ENCODE measurements at places on chromosomes 7 and 10.

DNA sequence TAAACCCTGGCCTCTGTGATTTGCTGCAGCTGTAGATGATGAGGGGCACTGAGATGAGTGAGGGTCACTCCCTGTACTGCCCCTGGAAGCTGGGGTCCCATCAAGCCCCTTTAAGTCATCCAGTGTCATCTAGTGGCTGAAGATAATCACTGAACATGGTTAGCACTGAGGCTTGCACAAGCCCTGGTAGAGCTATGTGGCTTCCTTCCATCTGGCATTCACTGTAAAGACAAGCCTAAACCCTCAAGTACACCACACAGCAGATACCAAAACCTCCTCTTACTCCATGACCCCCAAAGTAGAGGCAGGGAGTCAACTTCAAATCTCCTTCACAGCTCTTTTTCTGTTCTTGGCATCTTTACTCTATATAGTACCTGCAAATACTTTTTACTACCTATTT, 72.7 kb upstream of the MRLN start:
- no peak for DNase-seq

GRCh38 chr7:142181211-142181610, 69.7 kb downstream of the MGAM2 start:
- no peak for DNase-seq

DNA sequence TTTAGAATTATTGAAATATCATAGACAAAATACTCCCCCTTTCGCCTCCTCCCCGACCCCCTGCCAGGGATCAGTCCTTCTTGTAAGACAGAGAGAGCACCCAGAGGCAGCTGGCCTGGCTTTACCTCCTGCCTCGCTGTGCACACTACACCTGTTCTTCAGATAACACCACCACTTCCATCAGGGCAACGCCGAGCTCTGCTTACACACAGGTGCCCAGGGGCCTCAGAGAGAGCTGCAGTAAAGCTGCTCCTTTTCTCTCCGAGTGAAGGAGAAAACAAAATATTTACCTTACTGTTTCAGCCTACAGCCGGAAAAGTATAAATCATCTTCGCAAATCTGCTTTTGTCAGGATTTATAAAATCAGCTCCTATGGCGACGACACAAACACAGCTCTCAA, 80.7 kb downstream of the HIPK2 start:
- DNase-seq: peak; percentile 99

DNA sequence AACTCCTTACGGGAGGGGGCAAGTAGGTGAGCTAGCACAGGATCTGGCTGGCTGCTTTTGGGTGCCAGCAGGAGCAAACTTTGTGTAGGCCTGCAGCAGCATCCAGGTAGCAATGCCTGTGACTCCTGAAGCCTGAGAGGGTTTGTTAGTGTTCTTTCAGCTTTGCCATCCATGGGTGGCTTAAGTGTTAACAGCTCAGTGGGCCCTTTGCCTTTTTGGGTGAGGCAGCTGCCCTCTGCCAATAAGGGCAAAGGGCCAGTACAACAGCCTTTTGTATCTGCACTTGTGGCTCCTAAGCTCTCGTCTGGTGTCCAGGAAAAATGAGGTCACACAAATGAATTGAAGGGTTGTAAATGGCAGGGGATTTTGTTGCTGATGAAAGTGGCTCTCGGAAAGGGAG, 359.0 kb upstream of the CHRM2 start:
- no peak for DNase-seq

DNA sequence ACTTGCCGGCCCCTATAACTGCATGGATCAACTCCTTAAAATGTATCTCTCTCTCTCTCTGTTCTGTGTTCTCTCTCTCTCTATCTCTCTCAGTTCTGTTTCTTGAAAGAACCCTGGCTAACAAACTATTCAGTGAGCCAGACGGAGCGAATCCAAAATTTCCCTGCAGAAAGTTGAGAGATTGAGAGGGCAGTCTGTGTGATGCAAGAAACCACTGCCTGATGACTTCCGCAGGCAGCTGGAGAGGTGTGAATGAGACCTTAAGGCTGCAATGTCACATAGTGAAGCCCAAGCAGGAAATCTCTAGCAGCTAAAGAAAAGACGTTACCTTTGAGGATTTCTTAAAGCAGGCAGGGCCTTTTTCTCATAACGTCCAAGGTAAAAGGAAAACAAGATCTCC, 17.3 kb downstream of the FAM107B start:
- DNase-seq: no peak

DNA sequence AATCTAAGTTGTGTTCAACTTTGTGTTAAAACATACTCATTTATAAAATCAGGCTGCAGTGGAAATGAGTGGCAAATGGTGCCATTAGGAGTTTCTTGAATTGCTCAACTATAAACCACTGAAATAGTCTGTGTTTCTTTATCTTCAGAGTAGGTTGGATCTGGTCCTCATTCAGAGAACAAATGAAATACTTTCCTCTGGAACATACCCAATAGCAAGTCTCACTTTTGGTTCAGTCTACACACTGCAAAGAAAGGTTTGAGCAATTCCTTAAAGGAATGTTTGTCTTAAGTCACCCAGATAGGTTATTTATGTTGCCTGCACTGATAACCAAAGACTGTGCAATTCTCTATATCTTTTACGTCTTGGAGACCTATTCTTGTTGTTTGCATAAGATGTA, 62.5 kb downstream of the ABCB4 start:
- DNase-seq: no peak

GRCh38 chr10:119401671-119402395, 140.7 kb downstream of the RGS10 start:
- DNase-seq: no peak

DNA sequence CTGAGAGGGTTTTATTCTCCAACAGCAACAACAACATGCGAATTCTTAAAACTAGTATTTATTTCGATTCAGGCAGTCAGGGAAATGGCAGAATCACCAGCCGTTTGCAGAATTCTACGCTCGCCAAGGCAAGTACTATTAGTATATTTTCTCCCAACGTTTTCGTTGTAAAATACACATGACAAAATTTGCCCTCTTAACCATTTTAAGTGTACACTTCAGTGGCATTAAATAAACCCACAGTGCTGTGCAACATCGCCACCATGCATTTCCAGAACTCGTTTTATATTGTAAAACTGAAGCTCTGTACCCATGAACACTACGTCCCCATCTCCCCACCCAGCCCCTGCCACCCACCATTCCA, 10.8 kb downstream of the EN2 start:
- no peak for DNase-seq

DNA sequence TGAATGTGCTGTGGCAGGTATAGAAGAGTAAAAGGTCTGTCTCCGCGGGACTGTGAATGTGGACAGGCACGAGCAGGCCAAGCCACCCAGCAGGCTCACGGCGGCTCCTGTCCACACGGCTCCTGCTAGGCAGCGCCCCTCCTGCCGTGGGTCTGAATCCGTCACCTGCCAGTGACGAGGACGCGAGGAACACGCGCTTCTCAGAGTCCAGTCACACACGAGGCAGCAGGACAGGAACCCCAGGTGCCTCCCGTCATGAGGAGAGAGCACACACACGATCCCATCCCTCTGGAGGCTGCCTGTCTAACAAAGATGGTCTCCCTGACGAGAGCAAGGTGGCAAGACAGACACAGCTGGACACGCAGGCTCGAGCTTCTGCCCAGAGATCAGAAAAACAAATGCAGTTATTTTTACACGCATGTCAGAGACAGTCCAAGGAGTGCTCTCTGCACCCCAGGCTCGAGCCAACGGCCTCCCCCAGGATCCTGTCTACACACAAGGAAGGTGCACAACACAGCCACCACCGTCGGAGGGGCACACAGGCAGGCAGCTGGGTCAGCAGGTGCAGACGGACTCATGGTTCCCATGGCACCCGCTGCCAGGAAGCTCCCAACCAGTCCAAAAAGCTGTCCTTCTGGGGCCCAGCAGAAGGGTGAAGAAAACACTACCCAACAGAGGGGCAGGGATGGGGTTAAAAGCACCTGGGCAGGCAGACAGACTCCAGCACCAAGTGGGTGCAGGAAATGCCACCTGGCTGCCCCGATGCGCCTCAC, 103.2 kb downstream of the MAD1L1 start:
- peak; percentile 69 for DNase-seq

DNA sequence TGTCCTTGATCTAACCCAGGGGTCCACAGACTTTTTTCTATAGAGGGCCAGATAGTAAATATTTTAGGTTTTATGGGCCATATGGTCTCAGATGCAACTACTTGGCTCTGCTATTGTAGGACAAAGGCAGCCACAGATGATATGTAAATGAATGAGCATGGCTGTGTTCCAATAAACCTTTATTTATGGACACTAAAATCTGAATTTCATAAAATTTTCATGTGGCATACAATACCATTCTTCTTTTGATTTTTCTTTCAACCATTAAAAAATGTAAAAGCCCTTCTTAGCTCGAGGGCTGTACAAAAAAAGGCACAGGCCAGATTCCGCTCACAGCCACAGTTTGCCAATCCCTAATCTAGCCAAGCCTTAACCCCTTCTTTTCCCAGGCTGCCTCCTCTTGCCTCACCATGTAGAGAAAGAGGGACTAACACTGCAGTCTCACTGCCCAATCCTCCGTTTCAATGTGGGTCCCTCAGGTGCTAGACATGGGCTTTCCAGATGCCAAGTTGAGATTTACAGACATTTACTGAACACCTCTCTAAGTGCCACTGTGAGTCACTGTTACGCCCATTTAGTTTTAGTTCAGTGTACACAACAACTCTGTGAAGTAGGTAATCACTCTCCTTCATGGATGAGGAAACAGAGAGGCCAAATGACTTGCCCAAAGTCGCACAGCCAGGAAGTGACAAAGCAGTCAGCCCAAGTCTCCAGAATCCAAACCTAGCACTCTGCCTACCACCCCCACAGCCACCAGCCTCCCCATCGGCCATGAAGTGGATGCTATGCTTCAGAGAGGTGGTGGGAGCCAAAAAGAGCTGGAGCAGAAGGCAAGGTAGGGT, 132.6 kb upstream of the PDLIM1 start:
- DNase-seq: no peak

- DNase-seq: no peak
Measured at GRCh38 chr7:107810626-107811025, 7.6 kb upstream of the SLC26A3 start.

GRCh38 chr10:5935628-5936027, 41.7 kb downstream of the IL15RA start:
- DNase-seq: no peak

DNA sequence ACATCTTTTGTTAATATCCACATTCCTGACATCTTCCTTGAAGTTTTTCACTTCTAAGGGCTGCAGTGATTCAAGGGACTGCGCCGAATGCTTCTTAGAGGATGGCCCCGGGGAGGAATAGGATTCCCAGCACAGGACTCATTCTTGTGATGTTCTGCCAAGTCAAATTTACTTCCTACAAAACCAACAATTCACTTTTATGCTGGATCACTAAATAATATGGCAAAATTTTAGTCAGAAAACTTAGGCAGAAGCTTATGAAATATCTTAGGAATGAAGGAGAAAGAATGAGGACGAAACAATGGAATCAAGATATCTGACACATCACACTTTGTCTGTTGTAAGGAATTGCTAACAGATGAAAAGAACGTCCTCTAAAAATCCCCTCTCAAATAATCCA, 151.5 kb downstream of the JAZF1 start:
- no peak for DNase-seq

GRCh38 chr7:101096957-101097347, 11.7 kb downstream of the TRIM56 start:
- DNase-seq: no peak

DNA sequence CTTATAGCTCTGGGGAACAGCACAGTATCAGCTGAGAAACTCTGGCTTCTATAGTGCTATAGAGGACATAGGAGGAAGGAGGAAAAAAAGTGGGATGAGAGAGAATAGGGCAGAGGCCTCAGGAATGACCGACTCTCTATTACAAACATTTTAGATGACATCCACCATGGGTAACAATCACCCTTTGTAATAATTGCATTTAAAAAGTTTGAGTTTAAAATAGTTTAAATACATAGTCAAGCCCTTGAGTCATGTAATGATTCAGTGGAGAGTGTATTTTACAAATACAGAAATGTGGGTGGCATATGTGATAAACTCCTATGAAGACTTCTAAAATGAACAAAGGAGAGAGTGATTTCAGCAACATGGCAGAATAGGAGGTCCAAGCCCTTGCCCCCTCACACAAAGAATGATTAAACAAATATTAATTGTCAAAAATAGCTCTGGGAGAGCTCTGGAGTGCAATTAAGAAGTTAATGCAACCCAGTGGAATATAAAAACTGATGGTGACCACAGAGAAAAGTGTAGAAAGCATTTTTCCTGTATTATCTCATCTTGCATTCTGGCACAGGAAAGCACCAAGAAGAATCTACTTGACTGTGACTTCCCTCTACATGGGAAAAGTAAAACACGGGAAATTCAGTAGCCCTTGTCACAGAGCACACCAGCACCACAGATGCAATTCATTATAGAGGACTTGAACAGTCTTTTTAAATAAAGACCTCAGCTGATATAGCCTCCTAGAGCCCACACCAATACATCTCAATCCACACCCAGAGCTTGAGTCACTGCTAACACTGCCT, 569.0 kb upstream of the SORCS1 start:
- no peak for DNase-seq

DNA sequence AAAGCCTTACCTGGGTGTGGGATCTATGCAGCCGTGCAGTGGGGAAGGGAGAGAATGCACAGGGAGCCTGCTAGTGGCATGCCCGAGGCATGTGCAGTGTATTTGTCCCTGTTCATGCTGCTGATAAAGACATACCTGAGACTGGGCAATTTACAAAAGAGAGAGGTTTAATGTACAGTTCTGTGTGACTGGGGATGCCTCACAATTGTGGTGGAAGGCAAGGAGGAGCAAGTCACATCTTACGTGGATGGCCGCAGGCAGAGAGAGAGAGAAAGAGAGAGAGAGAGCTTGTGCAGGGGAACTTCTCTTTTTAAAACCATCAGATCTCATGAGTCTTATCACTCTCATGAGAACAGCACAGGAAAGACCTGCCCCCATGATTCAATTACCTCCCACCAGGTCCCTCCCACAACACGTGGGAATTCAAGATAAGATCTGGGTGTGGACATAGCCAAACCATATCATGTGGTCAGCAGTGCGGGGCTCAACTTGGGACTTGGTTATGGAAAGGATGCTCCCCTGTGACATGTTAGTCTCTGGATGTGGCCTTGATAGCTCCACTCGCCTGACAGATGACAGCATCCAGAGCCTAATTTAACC, 128.9 kb downstream of the DOCK1 start:
- DNase-seq: no peak

GRCh38 chr7:37245590-37245989, 203.1 kb downstream of the ELMO1 start:
- no peak for DNase-seq

GRCh38 chr7:68243128-68243527, 1246.5 kb downstream of the TYW1 start:
- DNase-seq: no peak

DNA sequence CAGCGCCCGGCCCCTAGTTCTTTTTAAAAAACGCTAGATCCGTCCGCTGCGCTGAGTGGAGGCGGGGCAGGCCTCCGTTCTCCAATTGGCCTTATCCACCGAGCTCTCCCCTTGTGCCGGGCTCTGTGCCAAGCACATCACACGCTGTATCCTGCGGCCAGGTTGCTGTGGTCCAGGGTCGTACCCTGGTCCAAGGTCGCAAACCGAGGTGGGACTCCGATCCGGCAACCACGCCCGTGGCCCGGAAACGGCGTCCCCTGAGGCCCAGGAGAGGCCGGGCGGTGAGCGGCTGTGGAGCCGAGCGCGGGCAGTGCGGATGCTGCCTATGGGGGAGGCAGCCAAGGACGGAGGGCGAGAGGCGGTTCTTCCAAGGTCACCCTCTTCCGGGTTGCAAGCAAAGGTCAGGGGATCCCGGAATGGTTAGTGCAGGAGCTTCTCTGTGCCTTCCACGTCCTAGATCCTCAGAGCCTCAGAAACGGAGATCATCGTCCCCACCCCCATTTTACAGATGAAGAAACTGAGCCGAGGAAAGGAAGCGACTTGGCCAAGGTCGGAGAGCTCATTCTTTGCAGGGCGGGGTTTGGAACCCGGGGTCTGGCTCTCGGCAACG, 72.4 kb upstream of the LRRC4 start:
- DNase-seq: no peak

GRCh38 chr7:28580665-28581064, 168.3 kb downstream of the CREB5 start:
- peak; percentile 77 for DNase-seq

Measured in NCI-H1417 (cell line).